ENCODE measurements at places on chromosomes 5 and 9.

GRCh38 chr5:81657386-81657785 lies 93.5 kb downstream of the SSBP2 start:
- no peak for DNase-seq

- DNase-seq: peak; percentile 21
Observed at GRCh38 chr5:115180165-115180709, 10.5 kb upstream of the TRIM36 start.

DNA sequence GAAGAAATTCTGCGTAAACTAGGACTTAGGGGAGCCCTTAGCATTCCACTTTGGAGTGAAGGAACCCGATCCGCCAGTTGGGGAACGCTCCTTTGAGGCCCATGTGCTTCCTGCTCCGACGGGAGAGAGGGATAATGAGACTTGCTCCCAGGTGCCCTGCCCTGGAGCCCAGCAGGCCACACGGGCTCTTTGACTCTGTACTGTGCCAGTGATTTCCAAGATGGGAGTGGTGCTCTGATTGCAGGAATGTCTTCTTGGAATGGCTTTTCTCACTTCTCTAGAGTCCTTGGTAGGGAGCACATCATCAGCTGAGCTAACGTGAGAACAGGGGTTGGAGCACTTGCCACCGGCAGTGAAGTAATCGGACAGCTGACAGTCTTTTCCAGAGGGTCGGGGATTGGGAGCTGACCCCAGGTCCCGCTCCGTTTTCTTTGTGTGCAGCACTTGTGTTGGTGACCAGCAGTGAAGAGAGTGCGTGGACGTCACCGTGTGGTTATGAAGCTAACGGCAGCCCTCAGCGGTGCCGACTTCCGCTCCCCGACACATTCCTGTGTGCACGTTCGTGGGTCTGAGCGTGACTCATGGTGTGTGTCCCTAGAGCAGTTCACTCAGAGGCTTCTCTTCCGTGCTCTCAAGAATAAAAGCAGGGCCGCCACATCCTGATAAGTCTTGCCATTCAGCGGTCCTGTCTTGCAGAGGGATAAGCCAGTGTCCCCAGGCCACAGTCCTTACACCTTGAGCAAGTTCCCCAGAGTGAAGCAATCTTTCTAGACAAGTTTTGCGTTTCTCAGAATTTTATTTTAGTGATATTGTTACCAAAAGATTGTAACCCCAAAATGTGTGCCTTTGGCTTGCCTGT lies 25.6 kb downstream of the ABL1 start:
- peak; percentile 96 for DNase-seq

GRCh38 chr5:136526791-136527190 lies 161.4 kb upstream of the TRPC7 start:
- DNase-seq: no peak

GRCh38 chr5:168592014-168592368 lies 12.8 kb upstream of the PANK3 start:
- DNase-seq: peak; percentile 52

Measured in fibroblast of skin of abdomen (primary cell).